AG04450 (cell line): ENCODE measurements at places on chromosomes 3 and 15.

DNA sequence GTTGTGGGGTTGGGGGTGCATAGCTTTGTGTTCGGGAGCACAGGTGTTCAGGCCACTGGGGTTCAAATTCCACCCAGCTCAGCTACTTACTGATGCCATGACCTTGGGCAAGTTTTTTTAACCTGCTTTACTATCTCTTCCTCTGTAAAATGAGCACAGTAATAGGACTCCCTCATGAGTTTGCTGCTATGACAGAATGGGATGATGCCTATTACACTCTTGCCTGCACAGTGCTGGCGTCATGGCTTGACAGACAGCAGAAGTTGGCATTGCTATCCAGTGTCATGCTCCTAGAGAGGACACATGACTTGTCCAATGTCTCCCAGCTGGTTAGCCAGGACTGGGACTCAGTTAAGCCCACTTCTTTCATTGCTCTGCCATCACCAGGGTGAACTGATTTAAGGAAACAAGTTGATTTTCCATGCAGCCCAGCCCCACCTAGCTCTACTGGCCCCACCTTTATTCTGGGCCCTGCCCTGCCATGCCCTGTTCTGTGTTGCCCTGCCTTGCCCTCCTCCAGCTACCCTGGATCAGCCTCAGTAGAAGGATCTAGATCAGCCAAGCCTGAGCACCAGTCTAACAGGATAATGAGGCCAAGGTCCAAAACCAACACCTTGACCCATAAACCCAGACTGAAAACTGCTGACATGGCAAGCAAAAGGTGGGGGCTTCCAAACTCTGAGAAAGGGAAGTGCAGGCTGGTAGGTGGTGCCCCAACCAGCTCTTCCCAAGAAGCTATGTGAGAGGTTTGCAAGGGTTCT lies 155.8 kb upstream of the ATP11B start:
- DNase-seq: no peak

DNA sequence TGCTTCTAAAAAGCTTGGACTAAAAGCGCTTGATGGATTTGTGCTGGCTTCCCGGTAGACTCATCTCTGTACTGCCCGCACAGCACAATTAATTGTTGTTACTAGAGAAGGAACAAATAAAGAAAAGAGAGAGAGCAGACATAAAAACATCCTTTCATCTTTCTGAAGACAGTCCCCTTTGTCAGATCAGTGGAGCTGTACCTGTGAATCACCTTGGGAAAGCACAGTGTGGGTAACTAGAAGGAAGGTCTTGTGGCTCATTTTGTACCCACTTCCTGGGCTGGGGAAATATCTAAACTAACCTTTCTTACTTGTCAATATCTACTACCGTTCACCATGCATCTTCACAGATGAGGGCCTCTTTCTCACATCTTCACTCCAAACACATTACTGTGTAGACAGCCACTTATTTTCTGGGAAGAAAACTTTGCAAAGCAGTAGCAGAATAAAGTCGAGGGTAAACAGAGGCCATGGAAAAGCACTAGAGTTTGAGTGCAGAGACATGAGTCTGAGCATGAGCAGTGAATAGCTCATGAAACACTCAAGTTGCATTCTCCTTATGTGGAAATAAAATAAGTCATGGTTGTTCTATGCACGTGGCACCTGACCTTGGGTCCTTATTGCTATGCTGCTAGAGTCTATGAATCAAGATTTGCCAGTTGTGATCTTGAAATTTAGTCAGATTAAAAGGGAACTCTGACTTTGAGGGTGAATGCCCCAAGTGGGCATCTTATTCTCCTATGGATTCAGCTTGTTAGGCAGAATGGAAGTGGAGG lies 169.3 kb downstream of the LPP start:
- no peak for DNase-seq

DNA sequence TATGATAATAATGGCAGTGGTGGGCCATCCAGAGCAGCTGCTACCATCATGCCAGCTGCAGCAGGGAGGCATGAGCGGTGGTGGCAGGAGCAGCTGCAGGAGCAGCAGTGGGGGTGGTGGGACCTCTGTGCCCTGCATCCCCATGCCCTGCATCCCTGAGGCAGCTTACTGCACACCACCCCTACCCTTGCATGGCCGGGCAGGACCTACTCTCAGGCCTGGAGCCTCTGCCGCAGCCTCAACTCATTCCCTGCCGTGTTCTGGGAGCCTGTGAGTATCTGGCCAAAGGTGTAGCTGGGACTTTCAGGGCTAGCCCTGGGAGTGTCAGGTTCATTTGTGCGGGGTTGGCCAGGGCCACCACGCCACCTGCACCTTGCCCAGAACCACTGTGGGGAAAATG lies 3.3 kb upstream of the XCR1 start:
- no peak for DNase-seq

DNA sequence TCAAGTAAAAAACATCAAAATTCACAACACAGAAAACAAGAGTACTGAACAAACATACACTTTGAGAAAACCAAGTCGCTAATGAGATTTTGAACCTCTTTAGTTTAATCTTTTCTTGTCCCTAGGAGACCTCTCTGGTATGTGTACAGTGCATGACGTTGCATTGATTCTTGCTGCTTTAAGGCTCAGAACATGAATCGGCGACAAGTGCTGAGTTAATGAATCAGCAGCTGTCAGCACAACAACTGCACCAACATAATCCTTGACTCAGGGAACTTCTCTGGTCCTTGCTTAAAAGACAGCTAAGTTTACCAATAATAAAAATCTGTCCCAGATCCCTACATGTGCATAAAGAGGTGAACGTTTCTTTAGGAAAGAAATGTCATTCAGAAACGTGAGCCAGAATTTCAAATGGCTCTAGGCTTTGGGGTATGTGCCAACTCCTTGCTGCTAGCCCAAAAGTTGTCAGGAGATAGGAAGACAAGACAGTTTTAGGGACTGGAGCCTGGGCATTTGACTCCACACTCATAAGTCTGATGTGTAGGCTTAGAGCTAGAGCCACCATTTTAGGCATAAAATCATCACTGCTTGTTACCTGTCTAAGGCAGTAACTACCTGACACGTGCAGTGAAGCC lies 86.9 kb downstream of the IL5RA start:
- DNase-seq: no peak

DNA sequence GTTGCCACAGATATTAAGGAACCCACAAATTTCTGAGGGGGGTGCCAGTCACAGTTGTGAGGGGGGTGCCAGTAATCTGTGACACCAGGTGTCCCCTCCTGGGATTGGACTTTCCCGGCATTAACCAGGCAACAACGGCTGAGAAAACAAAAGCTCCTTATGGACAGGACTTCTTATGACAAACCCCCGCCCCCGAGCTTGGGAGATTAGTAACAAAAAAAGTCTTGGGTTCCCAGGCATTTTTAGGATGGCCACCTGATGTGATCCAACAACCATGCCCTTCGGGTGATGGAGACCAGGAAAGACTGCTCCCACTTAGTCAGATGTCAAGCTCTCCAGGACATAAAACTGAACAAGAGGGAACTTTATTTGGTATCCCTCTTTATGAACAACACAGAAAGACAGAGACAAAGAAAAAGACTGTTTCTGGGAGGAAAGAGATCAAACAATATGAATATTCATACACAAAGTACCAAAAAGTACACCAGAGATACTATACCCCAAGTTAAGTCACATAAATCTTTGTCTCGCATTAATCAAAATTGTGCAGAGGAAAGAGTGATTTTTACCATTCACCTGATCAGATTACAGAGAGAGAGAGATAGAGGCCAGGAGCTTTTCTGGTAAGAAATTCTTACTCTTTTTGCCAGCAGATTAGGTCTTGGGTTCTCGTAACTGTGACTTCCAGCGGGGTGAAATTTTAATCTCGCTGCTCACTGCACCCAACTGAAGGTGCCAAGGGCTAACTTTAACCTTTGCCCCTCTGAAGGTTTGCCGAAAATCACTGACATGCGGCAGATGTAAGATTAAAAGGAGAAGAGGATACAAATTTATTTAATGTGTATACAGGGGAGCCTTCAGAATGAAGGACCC lies 61.6 kb downstream of the OSTN start:
- no peak for DNase-seq
